AG10803 (cell line): ENCODE measurements at places on chromosomes 12 and 14.

- DNase-seq = no peak
Observed at GRCh38 chr12:116784238-116784612, 46.1 kb downstream of the RNFT2 start.

DNA sequence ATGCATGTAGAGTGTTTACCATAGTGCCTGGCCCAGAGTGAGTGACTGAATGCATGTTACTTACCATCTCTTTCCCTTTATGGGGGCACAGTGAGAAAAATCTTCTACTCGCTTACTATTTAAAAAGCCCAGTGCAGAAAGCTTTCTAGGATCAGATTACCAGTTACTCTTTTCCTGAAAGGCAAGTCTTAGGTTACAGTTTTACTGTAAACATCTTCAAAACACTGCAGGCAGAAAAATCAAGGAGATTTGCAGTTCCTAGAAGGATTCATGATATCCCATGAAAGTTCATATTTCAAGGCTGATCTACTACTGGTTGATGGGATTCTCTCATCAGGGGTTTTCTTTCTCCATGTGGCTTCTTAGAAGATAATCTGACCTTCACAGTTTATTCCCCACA, 29.3 kb upstream of the DAAM1 start:
- no peak for DNase-seq

GRCh38 chr14:90111895-90112534, 50.2 kb downstream of the KCNK13 start:
- peak; percentile 59 for DNase-seq

DNA sequence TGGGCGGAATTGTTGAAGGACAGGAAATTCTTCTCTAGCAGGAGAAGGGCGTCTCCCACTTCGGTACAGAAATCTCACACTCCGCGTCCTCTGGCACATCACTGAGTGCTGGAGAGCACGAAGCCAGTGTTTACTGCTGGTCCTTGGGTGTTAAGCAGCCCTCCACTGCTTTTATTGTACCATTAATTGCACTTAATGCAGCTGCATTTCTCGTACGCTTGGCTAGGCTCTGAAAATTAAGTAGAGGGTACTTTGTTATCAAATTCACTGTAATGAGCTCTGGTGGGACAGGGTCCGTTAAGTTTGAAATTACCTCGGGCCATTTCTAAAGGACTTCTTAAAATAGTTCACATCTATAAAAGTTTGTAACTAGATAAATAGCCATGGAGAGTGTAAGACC, 411.2 kb downstream of the NPAS3 start:
- DNase-seq = no peak

DNA sequence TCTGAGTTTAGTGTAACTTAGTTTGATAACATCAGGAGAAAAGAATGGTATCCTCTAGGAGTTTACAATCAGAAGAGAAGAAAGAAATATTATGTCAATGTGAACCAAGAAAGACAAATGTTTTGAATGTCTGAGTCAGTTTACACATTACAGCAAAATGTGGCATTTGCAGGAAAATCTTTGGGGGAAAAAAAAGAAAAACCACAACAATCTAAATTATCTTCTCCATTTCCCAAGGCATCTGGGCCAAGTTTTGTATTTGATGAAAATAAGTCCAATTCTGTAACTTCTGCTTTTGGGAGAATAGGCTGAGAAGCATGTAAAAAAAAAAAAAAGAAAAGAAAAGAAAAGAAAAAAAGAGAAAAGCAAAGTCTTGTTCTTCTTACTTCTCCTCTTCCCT, 58.8 kb upstream of the FLRT2 start:
- peak; percentile 88 for DNase-seq

DNA sequence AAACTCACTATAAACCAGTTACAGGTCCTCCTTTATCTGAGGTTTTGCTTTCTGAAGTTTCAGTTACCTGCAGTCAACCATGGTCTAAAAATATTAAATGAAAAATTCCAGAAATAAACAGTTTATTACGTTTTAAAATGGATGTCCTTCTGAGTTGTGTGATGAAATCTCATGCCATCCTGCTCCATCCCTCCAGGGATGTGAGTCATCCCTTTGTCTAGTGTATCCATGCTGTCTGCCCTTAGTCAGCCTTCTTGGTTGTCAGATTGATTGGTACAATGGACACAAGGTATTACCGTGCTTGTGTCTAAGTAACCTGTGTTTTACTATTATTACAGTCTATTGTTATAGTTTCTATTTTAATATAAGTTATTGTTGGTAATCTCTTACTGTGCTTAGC, 328.3 kb downstream of the APAF1 start:
- DNase-seq = peak; percentile 26

- DNase-seq = no peak
Observed at GRCh38 chr14:105776924-105777323, 250.5 kb downstream of the TMEM121 start.

- no peak for DNase-seq
Observed at GRCh38 chr12:103336940-103337339, 158.8 kb downstream of the C12orf42 start.

- DNase-seq = no peak
Observed at GRCh38 chr12:86194721-86195120, 61.5 kb downstream of the MGAT4C start.

DNA sequence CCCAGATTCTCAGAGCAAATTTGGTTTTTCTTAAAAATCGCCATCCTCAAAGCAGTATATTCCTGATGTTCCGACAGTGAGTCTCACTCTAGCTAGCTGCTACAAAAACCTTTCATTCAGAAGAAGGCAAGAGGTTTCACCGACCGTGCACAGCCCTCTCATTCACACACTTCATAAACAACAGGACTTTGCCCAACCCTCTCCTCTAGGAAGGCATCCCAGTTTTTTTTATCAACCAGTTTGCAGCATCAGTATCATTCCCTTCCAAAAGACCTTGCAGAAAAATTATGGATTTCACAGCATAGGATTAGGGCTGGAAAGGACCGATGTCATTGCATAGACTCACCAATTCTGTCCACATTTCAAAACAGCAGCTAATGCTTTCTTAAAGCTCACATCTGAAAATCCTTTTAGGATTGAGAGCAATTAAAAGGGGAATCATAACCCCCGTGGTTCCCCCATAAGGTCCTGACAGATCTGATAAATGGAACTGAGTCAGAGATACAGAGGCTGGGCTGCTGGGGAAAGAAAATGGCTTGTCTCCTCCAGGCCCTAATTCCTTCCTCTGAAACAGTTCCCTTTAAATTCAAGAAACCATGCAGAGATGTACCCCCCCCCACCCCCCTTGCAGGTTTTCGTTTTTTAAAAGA, 597 bp downstream of the SVOP start:
- DNase-seq = no peak

DNA sequence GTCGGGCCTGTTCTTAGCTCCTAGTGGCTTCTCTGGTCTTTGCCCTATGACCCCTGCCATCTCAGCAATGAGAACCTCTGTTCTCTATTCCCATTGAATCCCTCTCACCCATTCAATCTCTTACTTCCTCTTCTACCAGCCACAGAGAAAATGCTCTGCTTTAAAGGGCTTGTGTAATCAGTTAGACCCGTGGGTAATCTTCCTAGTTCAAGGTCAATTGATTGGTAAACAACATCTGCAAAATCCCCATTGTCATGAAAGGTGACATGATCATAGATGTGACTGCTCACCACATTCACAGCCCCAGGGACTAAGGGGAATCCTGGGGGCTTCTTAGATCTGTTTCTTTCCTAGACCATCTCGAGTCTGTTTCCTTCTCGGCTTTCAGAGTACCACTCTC, 7.2 kb upstream of the CCDC197 start:
- DNase-seq = no peak

DNA sequence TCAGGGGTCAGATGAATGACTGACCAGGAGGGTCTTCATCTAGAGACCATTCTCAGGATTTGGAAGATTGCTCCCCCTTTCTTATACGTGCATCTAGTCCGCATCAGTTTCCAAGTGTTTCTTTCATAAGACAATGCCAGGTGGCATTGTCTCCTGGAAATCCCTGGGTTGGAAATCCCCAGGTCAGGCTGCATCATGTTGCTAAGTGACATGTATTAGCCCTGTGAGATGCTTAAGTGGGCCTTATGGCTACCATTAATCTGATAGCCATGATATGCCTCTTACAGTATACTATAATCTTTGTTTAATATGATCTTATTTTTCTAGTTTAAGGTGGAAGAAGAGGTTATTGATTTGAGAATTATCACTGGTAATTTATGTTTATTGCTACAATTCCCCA, 92.8 kb downstream of the DIO3 start:
- DNase-seq = no peak

- no peak for DNase-seq
Observed at GRCh38 chr14:24606297-24606696, 3.2 kb downstream of the GZMH start.

GRCh38 chr12:130924966-130925665, 28.6 kb upstream of the ADGRD1 start:
- no peak for DNase-seq

DNA sequence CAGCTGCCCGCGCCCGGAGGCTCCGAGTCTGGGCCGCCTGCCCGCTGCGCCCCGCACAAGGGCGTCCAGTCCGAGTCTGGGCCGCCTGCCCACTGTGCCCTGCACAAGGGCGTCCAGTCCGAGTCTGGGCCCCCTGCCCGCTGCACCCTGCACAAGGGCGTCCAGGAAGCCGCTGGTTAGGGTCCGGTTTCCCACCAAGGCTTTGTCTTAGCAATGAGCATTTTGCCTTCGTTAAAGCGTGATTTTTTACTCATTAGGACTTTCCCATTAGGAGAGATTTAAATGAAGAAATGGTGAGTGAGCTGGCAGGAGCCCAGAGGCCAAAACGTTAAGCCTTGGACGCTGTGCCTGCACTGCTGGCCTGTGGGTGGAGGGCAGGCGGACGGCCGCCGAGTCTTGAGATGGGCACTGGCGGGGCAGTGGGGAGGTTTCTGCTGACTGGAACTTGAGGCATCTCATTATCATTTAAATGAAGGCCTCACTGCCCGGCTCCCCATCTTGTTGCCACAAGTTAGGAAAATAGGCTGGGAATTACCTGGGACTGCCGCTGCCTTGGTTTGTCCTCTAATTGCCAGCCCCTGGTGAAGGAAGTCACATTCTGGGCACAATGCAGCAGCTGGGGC, 36.0 kb downstream of the FBRSL1 start:
- no peak for DNase-seq

DNA sequence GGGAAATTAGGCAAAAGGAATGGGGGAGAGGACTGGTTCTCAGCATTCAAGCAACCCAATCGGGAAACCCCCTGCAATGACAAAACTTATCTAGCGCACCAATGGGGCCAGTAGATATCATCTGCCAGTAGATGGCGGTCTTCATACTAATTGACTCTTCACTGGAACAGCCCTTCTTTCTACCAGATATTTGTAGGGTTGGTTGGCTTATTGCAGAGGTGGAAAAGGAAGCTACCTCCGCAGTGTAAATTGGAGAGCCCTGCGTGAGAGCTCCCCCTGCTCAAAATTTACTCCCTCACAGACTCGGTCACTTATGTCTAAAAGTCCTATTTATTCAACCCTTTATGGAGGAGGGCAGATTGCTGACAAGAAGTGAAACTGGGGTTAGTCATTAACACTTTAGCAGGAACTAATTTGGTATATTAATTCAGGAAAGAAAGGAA, 166.1 kb upstream of the CCND2 start:
- peak; percentile 39 for DNase-seq
